ENCODE measurements at places on chromosomes 6 and 20.

GRCh38 chr6:90765895-90766294 lies 179.0 kb upstream of the MAP3K7 start:
- no peak for DNase-seq

DNA sequence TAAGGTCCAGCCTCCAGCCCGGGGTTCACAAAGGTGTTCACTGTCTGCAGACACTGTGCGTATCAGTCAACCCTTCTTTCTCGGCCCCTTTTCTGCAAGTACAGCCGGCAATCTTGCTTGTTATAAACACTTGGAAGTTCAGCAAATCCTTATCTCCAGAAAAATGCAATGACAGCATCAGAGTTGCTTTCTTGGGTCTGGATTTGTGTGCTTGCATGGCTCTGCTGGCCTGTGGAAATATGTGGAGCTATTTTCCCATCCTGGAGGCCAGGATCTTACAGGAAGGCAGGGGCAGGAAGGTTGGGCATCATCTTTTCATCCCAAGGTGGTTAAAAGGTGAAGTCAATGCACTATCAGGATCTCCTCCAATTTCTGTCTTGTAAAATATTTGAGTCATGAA lies 100.3 kb downstream of the SMOC2 start:
- no peak for DNase-seq

GRCh38 chr20:43681468-43681942 lies 14.6 kb downstream of the MYBL2 start:
- DNase-seq: no peak

DNA sequence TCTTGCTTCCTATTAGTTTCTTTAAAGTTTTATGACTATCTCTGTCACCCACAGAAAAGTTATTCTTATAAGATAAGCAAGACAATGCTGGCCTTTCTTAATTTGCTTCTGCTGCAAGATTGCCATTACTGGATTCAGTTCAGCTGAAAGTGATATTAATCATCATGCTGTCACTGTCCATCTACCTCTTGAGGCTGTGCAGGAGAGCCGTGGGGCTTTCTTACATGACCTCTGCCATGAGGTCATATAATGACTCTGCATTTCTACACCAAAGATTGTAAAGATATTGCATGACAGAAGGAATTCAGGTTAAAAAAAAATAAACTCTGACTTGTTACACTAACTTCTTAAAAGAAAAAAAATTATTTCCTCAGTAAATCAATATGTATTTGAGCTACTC lies 106.9 kb downstream of the TRDN start:
- DNase-seq: no peak

GRCh38 chr6:133377219-133377618 lies 136.1 kb downstream of the EYA4 start:
- no peak for DNase-seq

GRCh38 chr20:34578025-34578424 lies 19.5 kb downstream of the MAP1LC3A start:
- peak; percentile 41 for DNase-seq

DNA sequence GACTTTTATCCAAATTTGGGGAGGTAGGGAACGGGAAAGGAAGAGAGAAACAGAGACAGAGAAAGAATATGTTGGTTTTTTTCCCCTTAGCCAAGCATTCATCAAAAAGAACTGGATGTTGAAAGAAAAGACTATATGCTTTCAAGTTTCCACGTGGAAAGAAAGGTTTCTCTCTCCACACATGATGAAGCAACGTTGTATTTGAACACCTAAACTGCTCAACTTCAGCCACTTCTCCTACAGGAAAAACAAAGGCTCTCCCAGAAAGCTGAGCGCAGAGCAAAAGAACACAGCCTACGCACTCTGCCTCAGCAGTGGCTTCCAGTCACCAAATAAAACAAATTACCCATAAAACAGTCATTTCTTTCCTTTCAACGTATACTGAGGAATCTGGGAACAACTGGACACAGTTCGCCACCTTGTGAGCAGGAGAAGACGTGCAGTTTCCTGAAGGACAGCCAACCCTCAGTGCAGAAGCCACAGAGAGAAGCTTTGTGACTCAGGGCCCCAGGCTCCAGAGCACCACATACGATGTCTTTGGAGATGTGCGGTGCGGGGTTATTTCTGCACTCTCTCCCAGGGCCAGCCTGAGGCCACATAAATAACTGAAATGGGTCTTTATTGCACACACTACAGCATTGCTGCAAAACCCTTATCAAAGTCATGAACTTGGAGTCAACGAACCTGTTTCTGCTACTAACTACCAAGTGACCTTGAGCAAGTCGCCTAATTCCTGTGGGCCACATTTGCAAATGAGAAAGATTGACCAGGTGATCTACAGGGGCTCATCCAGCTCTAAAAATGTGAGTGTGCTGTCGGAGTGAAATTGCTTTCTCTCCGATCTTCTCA lies 10.1 kb downstream of the IL17F start:
- no peak for DNase-seq

GRCh38 chr20:5489601-5490000 lies 172.8 kb upstream of the PROKR2 start:
- DNase-seq: no peak

- no peak for DNase-seq
These were observed 897 bp upstream of the STMN3 start for GRCh38 chr20:63653974-63654668.

GRCh38 chr6:137341681-137342195 lies 122.6 kb upstream of the IFNGR1 start:
- peak; percentile 68 for DNase-seq

DNA sequence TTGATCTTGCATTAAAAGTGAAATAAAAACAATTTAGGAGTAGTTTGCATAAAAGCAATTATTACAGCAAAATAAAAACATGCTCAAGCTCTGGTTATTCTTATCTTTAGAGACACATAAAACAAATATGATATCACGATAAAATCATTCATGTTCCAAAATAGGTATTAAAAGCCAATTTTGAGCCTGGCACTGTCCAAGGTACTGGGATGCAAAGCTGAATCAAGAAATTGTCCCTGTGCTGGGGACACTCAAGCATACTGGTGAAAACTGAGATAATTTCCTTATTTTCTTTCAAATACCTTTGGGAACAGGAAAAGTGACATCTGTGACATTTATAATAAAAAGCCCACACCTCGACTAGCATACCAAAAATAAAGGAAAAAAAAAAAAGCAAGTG lies 931 bp upstream of the MTCL3 start:
- DNase-seq: no peak
